Keratinocyte (primary cell): ENCODE measurements at places on chromosomes 5 and 9. TPM values are rescaled to one million over a fixed set of nuclear protein-coding genes. Genes with fewer than 3 reads are reported as not detected.
A peak's percentile ranks its signal among the peaks of the same experiment; 100 is the strongest.

DNA sequence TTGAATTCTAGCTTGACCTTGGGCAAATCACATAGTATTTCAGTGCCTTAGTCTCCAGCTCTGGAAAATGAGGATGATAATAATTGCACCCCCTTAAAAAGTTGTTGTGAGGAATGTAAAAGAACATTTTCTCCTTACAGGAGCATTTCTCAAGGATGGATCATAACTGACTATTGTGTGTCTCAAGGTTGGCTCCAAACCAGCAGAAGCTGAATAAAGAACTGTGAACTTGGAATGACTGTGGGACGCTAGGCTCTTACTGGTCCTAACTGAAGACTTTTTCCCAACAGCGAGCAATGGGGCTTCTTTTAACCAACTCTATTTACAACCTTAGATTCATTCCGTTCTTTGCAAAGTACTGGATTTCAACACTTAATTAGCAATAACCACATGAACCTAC is 26.2 kb upstream of the GLRX start:
- H3K27ac ChIP-seq: no peak overlapping the region
- no peaks in the 10 kb centered on the region for H3K36me3 ChIP-seq
- no peak for DNase-seq
- no peaks in the 10 kb centered on the region for H3K27me3 ChIP-seq
- no peak overlapping the region for H3K4me3 ChIP-seq

- no peaks in the 10 kb centered on the region for H3K27me3 ChIP-seq
- no peak overlapping the region for H3K27ac ChIP-seq
- no peak overlapping the region for H3K4me3 ChIP-seq
- DNase-seq: no peak
- H3K4me1 ChIP-seq: no peaks in the 10 kb centered on the region
- no peaks in the 10 kb centered on the region for H3K36me3 ChIP-seq
These were observed 705.6 kb downstream of the SEMA5A start for GRCh38 chr5:8840237-8840636.

GRCh38 chr5:172417983-172418630 is 36.2 kb downstream of the SH3PXD2B start:
- peak overlapping the region; percentile 79 for H3K27ac ChIP-seq
- peaks cover 8% of the 10 kb centered on the region for H3K36me3 ChIP-seq
- DNase-seq: no peak
- H3K27me3 ChIP-seq: no peaks in the 10 kb centered on the region
- H3K4me1 ChIP-seq: peaks cover 65% of the 10 kb centered on the region

DNA sequence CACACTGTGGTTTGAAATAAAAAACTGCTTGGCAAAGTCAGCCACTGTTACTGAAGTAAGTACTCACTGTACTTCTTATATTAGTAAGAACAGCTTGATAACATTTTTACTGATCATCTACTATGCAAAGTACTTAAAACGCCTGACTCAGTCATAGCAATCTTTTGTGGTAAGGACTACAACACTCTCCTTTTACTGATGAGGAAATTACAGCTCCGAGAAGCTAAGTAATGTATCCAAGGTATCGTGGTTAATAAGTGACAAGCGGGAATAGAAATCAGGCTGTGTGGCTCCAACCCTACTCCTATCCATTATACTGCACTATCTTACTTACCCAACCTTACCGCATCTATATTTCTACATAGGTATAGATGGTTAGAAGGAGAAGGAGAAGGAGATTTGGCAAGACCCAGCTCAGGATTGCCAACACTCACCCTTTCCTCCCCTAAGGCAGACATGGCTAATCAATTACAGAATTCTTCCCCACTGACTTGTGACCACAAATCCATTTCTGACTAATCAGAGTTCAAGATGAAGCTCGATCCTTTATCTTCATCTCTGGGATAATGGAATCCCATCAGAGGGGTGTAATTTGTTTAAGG is 281.4 kb downstream of the SPOCK1 start:
- no peaks in the 10 kb centered on the region for H3K36me3 ChIP-seq
- peak; percentile 42 for DNase-seq
- no peaks in the 10 kb centered on the region for H3K27me3 ChIP-seq
- peaks cover 26% of the 10 kb centered on the region for H3K4me1 ChIP-seq

DNA sequence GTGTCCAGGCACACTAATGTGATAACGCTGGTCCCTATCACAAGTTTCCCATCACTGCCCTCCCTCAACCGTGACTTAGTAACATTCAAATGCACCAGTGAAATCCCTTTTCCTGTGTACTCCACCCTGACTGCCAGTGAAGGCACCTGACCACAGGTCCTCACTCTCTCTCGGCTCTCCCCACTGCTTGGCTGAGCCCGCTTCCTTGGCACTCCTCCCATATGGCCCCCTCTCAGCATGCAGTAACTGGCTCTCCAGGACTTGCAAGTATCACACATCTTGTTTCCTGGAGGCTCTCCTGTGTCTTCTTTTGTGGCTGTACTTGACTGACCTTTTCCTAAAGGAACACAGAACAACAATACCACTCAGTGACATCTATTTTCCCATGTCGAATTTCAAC is 292.0 kb upstream of the ZNF608 start:
- no peak overlapping the region for H3K27ac ChIP-seq
- no peak for DNase-seq
- no peak overlapping the region for H3K4me3 ChIP-seq

- H3K4me1 ChIP-seq: no peaks in the 10 kb centered on the region
- no peaks in the 10 kb centered on the region for H3K36me3 ChIP-seq
- no peak overlapping the region for H3K27ac ChIP-seq
- H3K27me3 ChIP-seq: peaks cover 39% of the 10 kb centered on the region
These were observed 177.0 kb upstream of the MVB12B start for GRCh38 chr9:126149661-126150060.

- peaks cover 97% of the 10 kb centered on the region for H3K4me1 ChIP-seq
- peak overlapping the region; percentile 92 for H3K27ac ChIP-seq
- no peaks in the 10 kb centered on the region for H3K27me3 ChIP-seq
- no peak overlapping the region for H3K4me3 ChIP-seq
- H3K36me3 ChIP-seq: no peaks in the 10 kb centered on the region
- no peak for DNase-seq
These were observed 40.9 kb downstream of the TRIO start for GRCh38 chr5:14184082-14184481.

DNA sequence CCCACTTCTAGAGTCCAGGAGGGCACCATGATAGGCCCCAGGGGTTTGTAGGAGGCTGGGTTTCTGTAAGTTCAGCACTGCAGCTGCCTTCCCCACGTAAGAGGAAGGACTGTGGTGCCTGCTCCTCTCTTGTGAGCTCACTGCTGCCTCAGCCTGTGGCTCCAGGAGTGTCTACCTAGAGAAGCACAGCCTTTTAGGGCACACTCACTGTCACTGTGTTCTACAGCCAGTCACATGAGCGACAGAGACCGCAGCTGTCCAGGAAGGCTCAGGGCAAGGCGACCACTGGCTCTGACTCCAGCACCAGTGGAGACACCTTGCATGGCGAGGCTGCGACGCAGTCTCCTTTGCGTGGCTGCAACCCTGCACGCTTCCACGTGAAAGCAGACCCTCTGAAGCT is 72.8 kb downstream of the OTULIN start:
- H3K4me3 ChIP-seq: no peak overlapping the region
- DNase-seq: no peak
- no peaks in the 10 kb centered on the region for H3K36me3 ChIP-seq

DNA sequence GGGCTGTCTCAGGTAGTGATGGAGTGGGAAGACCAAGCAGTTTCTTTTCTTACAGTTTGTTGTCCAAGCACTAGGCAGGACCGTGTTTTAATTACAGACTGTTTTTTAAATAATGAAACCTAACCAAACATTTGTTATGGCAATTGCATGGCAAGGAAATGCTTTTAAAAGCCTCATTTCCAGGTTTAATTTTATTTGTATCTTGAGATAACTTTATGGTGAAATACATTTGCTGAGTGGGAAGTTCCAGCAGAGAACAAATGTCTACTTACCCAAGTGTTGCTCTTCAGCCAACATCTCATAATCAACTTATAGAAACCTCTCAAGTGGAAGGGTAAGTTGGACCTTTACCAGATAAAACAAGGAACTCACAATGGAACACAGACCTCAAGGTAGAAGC is 11.8 kb upstream of the LHFPL2 start:
- no peaks in the 10 kb centered on the region for H3K4me1 ChIP-seq
- H3K27me3 ChIP-seq: no peaks in the 10 kb centered on the region
- H3K4me3 ChIP-seq: no peak overlapping the region
- DNase-seq: no peak
- no peaks in the 10 kb centered on the region for H3K36me3 ChIP-seq

GRCh38 chr9:115794921-115795475 is 358.6 kb upstream of the PAPPA start:
- H3K4me3 ChIP-seq: no peak overlapping the region
- H3K36me3 ChIP-seq: no peaks in the 10 kb centered on the region
- H3K27ac ChIP-seq: no peak overlapping the region
- H3K4me1 ChIP-seq: no peaks in the 10 kb centered on the region
- DNase-seq: no peak

GRCh38 chr5:171067540-171068130 is 205.8 kb downstream of the RANBP17 start:
- no peaks in the 10 kb centered on the region for H3K36me3 ChIP-seq
- no peaks in the 10 kb centered on the region for H3K27me3 ChIP-seq
- no peak for DNase-seq
- H3K4me1 ChIP-seq: no peaks in the 10 kb centered on the region
- no peak overlapping the region for H3K4me3 ChIP-seq
- no peak overlapping the region for H3K27ac ChIP-seq

DNA sequence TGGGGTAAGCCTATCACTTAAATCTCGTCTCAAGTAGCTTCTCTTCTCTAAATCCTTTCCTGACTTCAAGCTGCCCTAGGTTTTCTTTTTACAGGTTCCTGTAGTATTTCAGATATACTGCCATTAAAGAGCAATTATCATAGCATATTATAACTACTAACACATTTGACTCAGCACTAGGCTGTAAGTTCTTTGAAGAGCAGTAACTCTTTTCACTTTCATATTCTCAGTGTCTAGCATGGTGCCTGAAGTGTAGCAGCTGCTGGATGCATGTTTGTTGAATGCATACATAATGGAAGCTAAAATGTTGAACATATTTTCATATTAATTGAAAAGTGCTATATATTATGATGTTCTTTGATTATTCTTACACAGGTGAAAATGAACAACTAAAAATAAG is 22.5 kb downstream of the CCDC152 start:
- no peaks in the 10 kb centered on the region for H3K4me1 ChIP-seq
- no peaks in the 10 kb centered on the region for H3K27me3 ChIP-seq
- no peak for DNase-seq
- no peak overlapping the region for H3K27ac ChIP-seq

GRCh38 chr9:16575142-16575985 is 295.1 kb downstream of the BNC2 start:
- H3K27me3 ChIP-seq: no peaks in the 10 kb centered on the region
- H3K27ac ChIP-seq: no peak overlapping the region
- H3K4me1 ChIP-seq: no peaks in the 10 kb centered on the region

- H3K27ac ChIP-seq: no peak overlapping the region
- no peaks in the 10 kb centered on the region for H3K4me1 ChIP-seq
- no peak overlapping the region for H3K4me3 ChIP-seq
- H3K27me3 ChIP-seq: no peaks in the 10 kb centered on the region
- H3K36me3 ChIP-seq: no peaks in the 10 kb centered on the region
These were observed 116.0 kb downstream of the ZNF354C start for GRCh38 chr5:179176166-179176565.

DNA sequence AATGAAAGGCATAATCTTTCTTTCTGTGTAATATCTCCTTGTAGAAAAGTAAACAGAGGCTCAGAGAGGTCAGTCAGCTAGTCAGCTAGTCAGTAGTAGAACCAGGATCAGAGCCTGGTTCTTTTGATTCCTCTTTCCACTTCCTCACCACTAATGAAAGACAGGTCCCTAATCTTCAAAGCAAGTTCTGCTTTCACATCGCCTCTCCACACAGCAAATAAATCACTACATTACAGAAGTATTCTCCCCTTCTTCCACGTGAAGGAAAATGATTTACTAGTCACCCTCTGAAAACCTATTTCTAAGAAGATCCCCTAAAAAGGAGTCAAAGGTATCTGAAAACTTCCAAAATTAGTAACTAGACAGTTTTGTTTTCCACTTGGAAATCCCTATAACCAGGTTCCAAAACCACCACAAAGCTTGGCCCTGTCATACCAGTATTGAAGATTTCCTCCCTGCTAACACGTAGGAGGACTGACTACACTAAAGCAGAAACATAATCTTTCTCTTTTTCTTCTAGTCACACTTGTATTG is 140.5 kb upstream of the TARS1 start:
- no peaks in the 10 kb centered on the region for H3K36me3 ChIP-seq
- no peaks in the 10 kb centered on the region for H3K27me3 ChIP-seq
- H3K4me3 ChIP-seq: no peak overlapping the region
- peak overlapping the region; percentile 8 for H3K27ac ChIP-seq
- H3K4me1 ChIP-seq: peaks cover 9% of the 10 kb centered on the region

DNA sequence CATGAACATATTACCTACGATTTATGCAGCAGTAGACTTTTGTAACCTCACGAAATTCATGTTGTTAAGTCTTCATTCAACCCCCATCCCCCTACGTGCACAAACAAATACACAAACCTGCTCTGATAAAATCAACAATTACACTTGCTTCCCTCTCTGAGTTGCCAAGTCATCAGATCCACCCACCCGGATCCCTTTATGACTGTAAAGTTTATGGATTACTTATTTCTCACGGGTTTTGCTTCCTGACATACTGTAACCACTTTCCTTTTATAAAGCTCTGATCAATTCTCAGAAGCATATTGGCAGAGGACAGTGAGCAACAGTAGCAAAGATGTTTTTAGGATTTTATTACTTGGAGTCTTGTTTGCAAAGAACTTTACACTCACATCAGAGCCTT is 70.5 kb downstream of the MLLT3 start:
- no peaks in the 10 kb centered on the region for H3K27me3 ChIP-seq
- H3K4me3 ChIP-seq: no peak overlapping the region
- no peaks in the 10 kb centered on the region for H3K36me3 ChIP-seq
- peak overlapping the region; percentile 64 for H3K27ac ChIP-seq
- DNase-seq: no peak

- no peaks in the 10 kb centered on the region for H3K4me1 ChIP-seq
- no peak for DNase-seq
- no peak overlapping the region for H3K27ac ChIP-seq
These were observed 50.5 kb upstream of the FCN1 start for GRCh38 chr9:134968011-134968822.

DNA sequence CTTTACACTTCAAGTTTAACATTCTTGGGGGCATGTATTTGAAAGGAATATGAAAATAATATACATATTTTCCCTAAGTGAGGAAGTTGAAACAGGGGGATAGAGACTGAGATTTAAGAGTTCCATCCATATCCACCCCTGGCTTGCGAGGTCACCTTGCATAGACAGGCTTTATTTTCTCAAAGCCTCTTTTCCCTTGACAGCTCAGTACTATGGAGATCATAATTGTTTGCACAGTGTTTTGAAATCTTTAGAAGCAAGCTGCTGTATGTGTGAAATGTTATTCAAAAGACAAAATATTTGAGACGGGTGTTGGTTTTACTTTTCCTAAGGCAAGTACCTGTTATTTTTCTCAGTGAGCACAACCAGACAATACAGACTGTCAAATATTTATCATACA is 163.1 kb downstream of the LRRC70 start:
- H3K36me3 ChIP-seq: no peaks in the 10 kb centered on the region
- H3K4me1 ChIP-seq: no peaks in the 10 kb centered on the region
- H3K4me3 ChIP-seq: no peak overlapping the region
- no peak overlapping the region for H3K27ac ChIP-seq
- DNase-seq: no peak
- no peaks in the 10 kb centered on the region for H3K27me3 ChIP-seq

Gene TAF11L5
- not detected in 3 replicates for polyA plus RNA-seq

Gene ZCCHC7
- polyA plus RNA-seq: 11.9 to 17.1 TPM (median 16.5 TPM) in 3 replicates

Gene PCDHA3
- polyA plus RNA-seq: 0.01 to 0.02 TPM in 2 of 3 replicates, not detected in the other

Gene CCDC183
- 0.03 to 0.08 TPM (median 0.06 TPM) in 3 replicates for polyA plus RNA-seq

Gene PTPRD
- polyA plus RNA-seq: 0.10 to 0.81 TPM (median 0.14 TPM) in 3 replicates

Gene SPARC
- polyA plus RNA-seq: 289 to 702 TPM (median 397 TPM) in 3 replicates

Gene PARP8
- polyA plus RNA-seq: 24.2 to 29.1 TPM (median 25.4 TPM) in 3 replicates
